ENCODE measurements at places on chromosomes 5 and 9. TPM values are rescaled to one million over a fixed set of nuclear protein-coding genes. Genes with fewer than 3 reads are reported as not detected.

The PIP5KL1 gene
- not detected for total RNA-seq

The NUTM2G gene
- not detected for total RNA-seq

The PLEKHG4B gene
- total RNA-seq, result 0.09 TPM

The HAND1 gene
- total RNA-seq, result not detected

The UGT3A2 gene
- total RNA-seq, result not detected

The C9orf153 gene
- total RNA-seq, result not detected

The PCDHA9 gene
- not detected for total RNA-seq

The MARCHF3 gene
- 9.0 TPM for total RNA-seq

The PCDHA3 gene
- total RNA-seq, result not detected

The SPINK6 gene
- not detected for total RNA-seq

The PCA3 gene
- not detected for total RNA-seq

The TSLP gene
- not detected for total RNA-seq

The TRIO gene
- 45.2 TPM for total RNA-seq

The SOX30 gene
- not detected for total RNA-seq

The ADGRV1 gene
- 1.7 TPM for total RNA-seq

The NEUROG1 gene
- total RNA-seq, result not detected

The ANKHD1 gene
- 69.9 TPM for total RNA-seq

The PTGES gene
- not detected for total RNA-seq

The TRPM6 gene
- total RNA-seq, result 0.14 TPM

The RIMOC1 gene
- total RNA-seq, result 29.6 TPM

The ARL14EPL gene
- not detected for total RNA-seq

The KLHL9 gene
- total RNA-seq, result 32.7 TPM

The GABRA1 gene
- total RNA-seq, result not detected

The BSPRY gene
- total RNA-seq, result 0.13 TPM

The PCDHA1 gene
- total RNA-seq, result not detected

The MEIKIN gene
- total RNA-seq, result not detected

The PCDHAC2 gene
- not detected for total RNA-seq

The IL13 gene
- not detected for total RNA-seq

The HCN1 gene
- not detected for total RNA-seq

The FLT4 gene
- not detected for total RNA-seq

The PCDHGB5 gene
- not detected for total RNA-seq

The HEMGN gene
- total RNA-seq, result not detected

The SLC6A18 gene
- not detected for total RNA-seq

The ESM1 gene
- not detected for total RNA-seq

The GPR150 gene
- total RNA-seq, result not detected

The KCNN2 gene
- not detected for total RNA-seq

The CARTPT gene
- not detected for total RNA-seq

The GLDC gene
- 115 TPM for total RNA-seq

The SEMA5A gene
- not detected for total RNA-seq

The CNTNAP3 gene
- not detected for total RNA-seq

The GZMA gene
- total RNA-seq, result not detected

The IFNA21 gene
- total RNA-seq, result not detected

The PCDHA12 gene
- total RNA-seq, result not detected

All from HepG2 (cell line).